ENCODE measurements at places on chromosomes 1 and 21. TPM values are rescaled to one million over a fixed set of nuclear protein-coding genes. Genes with fewer than 3 reads are reported as not detected.

DNA sequence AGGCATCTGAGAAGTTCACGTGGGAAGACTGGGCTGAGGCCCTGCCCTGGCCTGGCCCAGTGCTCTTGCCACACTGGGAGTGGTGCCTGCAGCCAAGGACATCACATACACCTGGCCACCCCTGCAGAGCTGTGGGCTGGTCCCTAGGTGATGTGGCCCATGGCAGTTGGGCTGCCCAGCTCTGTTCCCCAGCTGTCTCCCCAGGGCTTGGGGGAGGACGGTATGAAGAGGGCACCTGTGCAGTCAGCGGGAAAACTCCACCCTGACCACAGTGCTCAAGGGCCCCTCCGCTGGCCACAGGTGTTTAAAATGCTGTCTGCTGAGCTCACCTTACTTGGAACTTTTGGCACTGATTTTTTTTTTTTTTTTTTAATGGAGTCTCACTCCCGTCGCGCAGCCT is 120.4 kb upstream of the SLC25A33 start:
- DNase-seq = no peak

DNA sequence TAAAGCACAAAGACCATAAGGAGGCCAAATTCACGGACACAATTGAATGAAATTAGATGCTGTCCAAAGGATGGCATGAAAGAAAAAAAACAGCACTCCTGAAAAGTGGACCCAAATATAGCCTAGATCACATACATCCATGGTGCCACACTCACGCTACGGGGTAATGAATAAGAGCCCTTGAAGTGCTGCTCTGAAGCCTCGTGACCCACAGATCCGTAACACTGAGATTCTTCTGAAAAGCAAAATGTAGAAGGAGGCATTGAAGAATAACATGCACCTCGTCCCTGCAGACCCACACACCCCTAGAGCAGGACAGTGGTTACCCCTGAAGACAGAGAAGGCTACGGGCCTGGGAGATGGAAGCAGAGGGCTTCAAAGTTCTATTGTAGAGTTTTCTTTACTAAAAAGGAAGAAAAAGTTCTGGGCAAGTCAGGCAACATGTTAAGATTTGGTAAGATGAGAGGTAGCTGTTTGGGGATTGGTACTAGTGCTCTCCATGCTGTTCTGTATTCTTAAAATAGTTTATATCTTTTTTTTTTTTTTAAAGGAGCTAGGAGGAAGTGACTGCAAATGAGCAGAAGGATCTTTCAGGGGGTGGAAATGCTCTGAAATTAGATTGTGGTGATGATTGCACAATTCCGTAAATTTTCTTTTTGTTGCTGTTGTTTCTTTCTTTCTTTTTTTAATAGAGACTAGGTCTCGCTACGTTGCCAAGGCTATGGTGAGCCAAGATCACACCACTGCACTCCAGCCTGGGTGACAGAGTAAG is 4.1 kb upstream of the ITGB2 start:
- DNase-seq = no peak

OR2T29 gene
- polyA plus RNA-seq = not detected

TNFSF18 gene
- 0.10 TPM for polyA plus RNA-seq

- DNase-seq = no peak
Observed at GRCh38 chr1:232982238-232982944, 32.0 kb downstream of the NTPCR start.
